G401 (cell line): ENCODE measurements at places on chromosomes 1 and 21. TPM values are rescaled to one million over a fixed set of nuclear protein-coding genes. Genes with fewer than 3 reads are reported as not detected.

DNA sequence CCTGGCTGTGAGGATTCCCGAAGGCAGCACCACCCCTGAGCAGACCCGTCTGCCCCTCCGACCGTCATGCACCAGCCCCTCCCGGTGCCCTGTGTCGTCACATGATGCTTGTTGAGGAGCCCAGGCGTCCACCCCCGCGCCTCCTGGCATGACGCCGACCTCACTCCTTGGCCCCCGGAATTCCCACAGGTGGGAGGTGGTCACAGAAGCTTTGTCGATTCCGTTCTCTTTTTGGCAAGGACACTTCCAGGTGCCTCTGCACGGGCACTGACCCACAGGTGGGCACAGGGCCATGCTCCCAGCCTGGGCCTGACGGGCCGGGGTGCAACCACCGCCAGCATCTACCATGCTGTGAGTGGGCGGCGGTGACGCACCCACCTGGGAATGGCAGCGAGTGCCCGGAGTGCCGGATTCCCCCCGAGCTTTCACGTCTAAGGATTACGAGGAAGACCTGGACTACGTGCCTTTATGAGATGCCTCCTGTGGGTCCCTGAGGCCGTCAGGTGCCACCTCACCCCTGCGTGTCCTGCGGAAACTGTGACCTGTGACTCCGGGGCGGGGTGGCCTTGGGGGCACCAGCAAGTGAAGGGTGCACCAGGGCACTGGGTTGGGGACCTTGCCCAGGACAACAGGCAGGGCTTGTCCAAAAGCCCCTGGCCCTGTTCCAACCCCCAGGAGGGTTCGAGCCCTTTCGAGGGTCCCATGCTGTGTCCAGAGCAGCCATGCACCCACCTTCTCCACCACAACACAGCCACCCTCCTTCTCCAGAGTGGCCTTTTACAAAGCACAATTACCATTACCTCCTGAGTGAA lies 31.4 kb upstream of the COL6A1 start:
- no peak for DNase-seq

DNA sequence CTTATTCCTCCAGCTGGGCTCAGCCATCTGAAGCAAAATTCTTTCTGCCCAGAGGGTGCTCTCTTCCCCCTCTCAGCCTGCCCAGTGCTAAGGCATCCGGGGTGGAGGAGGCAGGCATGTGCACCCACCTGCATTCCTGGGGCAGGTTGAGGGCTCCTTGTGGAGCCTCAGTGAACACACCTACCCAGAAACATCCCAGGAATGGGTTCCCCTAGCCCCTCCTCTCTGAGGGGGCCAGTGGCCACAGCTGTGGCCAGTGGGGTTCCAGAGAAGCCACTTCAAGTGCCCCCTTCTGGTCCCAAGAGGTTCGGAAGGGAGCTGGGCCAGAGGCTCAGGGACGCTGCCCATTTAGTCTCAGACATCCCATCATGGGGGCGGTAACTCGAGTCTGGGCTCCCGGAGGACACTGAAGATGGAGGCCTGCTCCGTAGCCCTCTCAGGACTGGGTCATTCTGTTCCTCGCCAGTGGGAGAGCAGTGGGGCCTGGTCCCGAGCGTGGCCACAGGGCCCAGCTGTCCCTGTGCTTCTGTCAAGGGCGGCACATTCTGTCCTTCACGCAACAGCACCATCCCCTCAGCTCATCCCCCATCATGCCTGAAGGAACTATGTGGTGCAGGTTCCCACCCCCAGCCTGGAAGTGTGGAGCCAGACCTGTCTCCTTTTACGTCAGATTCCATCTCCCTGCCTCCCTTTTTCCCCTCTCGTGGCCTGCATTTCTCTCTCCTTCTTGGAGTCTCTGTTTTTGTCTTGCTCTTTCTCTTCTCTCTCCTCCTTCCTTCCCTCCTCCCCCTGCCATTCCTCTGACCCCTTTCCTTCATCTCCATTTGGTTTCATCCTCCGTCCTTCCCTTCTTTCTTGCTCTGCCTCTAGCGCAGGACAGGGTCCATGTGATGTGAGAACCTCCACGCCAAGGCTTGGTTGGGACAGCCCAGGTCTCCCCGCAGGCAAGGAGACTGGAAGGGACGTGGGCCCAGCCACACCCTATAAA lies 49.6 kb upstream of the KDM4A start:
- DNase-seq, result no peak

GRCh38 chr1:159849626-159850366 lies 12.7 kb downstream of the VSIG8 start:
- DNase-seq, result no peak

- peak; percentile 2 for DNase-seq
Observed at GRCh38 chr1:153465811-153466636, 5.6 kb upstream of the S100A7 start.

DNA sequence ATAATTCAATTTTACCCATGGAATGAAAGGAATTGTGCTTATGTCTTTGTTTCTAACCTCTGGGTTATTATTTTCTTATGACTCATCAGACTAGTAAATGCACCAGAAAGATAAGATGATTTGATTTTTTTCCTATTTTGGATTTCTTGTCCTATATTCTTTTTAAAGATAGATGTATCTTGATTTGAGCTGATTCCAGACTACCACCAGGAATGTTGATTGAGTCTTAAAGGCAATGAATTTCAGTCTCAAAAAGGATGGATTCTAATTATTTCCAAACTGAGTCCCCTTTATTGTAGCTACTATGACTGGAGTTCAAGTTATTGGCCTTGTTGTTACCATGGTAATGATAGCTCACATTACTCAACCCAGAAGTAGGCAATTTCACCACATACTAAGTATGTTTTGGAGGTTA lies 95.8 kb upstream of the RGS4 start:
- no peak for DNase-seq

- DNase-seq, result no peak
Observed at GRCh38 chr1:150567341-150567716, 12.1 kb downstream of the MCL1 start.

DNA sequence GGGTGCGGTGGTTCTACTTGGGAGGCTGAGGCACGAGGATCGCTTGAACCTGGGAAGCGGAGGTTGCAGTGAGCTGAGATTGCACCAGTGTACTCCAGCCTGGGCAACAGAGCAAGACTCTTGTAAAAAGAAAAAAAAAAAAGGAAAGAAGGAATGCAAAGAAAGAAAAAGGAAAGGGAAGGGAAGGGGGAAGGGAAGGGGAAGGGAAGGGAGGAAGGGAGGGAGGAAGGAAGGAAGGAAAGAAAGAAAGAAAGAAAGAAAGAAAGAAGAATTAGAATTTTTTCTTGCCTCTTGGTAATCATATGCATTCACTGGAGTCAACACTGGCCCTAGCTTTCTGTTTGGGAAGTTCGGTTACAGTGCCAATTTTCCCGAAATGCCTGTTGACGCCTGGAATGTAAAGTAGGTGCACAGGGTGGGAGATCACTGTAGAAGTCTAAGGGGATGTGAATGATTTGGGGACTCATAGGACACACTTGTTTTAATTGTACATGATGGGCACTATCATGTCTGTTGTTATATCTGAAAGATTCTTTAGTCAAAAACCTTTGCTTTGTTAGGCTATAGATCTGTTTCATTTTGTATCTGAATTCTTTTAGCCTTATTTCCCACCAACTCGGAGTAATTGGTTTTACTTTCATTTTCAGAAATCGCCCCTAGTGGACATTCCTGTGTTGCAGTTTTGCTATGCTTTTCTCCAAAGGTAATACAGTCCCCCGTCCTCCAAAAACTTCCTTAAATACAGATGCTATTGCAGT lies 59.8 kb upstream of the MORC3 start:
- peak; percentile 65 for DNase-seq

GRCh38 chr1:205477759-205478247 lies 22.0 kb upstream of the BLACAT1 start:
- DNase-seq, result peak; percentile 85

DNA sequence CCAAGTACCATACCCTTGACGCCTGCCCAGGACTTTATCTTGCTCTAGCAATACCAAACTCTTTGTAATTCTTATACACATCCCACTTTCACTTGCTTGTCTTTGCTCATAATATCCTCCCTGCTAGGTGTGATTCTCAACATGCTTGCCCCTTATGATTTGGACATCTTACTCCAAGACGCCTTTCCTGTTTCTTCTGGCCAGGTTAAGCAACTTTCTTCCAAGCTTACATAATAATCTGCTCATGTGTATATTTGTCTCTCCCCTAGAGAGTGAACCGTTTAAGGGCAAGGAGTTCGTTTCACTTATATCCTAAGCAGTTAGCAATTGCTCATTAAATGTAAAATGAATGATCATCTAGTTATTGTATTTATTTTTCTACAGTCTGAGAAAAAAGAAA lies 21.8 kb downstream of the CRYZL1 start:
- no peak for DNase-seq

GRCh38 chr1:15681349-15682292 lies 2.5 kb upstream of the PLEKHM2 start:
- peak; percentile 24 for DNase-seq

- DNase-seq, result no peak
Observed at GRCh38 chr1:240100371-240100934, 8.8 kb downstream of the FMN2 start.

DNA sequence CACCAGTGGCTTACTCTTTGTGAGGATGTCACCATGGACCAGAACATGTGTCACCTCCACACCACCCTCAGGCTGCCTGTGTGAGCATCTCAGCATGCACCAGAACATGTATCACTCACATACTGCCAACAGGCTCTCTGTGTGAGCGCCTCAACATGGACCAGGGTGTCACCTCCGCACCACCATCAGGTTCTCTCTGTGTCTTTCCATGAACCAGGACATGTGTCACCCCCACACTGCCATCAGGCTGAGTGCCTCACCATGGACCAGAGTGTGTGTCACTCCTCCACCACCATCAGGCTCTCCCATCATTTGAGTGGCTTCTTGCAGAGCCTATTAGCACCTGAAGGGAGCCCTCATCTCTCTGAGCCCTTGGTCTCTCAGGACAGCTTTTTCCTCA lies 125.2 kb downstream of the ZNF648 start:
- DNase-seq, result no peak

- peak; percentile 2 for DNase-seq
Observed at GRCh38 chr1:117312453-117313138, 54.7 kb upstream of the MAN1A2 start.

Gene HOOK1
- total RNA-seq, result not detected in 2 replicates

Gene RAB42
- not detected in 2 replicates for total RNA-seq

Gene CDC7
- total RNA-seq, result 31.4 and 40.8 TPM in 2 replicates

Gene MAEL
- not detected in 2 replicates for total RNA-seq

Gene CENPF
- total RNA-seq, result 43.2 and 160 TPM in 2 replicates

Gene KCNH1
- total RNA-seq, result 0.14 and 2.0 TPM in 2 replicates

Gene ANKRD34A
- total RNA-seq, result 2.5 and 16.1 TPM in 2 replicates

Gene RGS16
- total RNA-seq, result not detected in 2 replicates

Gene TFF2
- not detected in 2 replicates for total RNA-seq

Gene MIER1
- 13.5 and 20.5 TPM in 2 replicates for total RNA-seq
